ENCODE measurements at places on chromosomes 1 and 21. TPM values are rescaled to one million over a fixed set of nuclear protein-coding genes. Genes with fewer than 3 reads are reported as not detected.

DNA sequence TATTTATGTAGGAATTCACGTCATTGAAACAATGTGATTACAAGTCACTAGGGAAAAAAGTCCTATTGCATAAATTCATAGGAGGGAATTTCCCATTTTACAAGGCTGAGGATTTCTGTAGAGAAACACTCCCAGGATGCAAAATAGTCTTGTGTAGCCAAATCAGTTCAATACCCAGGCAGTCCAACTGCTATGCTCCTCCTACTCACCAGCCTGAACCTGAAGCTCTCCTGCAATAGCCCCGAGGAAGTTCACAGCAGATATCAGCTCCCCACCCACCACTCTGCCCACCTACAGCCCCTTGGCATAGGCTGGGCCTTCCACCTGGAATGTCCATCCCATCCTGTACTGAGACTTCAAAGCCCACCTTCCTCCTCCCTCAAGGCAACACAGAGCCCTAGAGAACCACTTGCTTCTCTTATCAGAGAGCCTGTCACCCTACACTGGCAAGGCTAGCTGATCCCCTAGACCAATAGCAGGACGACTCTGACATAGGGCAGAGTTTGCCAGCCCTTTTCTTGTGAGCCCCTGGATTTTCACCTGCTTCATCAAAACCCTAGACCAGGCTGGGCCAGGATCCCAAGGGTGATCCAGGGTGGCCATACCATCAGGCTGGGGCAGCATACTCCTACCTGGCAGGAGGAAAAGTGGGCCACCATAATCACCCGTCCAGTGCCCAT lies 1.5 kb downstream of the LSS start:
- no peak for DNase-seq

GRCh38 chr1:1164361-1164700 lies 9.3 kb upstream of the TTLL10 start:
- DNase-seq = no peak

DNA sequence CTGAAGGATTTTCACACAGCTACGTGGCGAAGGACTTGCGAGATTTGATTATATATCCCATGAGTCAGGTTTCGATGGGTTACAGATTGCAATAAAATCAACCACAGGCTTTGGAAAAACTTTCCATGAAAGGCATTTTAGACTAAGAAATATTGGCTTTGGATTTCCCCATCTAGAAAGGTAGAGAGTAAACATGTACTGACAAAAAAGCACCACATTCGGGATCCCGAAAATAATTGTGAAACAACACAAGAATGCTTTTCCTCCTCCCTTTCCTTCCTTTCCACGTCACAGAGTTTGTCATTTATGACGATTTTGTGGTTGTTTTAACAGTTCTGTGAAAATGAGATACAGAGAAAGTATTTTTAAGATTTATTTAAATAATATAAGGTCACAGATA lies 38.5 kb downstream of the TGFB2 start:
- no peak for DNase-seq

DNA sequence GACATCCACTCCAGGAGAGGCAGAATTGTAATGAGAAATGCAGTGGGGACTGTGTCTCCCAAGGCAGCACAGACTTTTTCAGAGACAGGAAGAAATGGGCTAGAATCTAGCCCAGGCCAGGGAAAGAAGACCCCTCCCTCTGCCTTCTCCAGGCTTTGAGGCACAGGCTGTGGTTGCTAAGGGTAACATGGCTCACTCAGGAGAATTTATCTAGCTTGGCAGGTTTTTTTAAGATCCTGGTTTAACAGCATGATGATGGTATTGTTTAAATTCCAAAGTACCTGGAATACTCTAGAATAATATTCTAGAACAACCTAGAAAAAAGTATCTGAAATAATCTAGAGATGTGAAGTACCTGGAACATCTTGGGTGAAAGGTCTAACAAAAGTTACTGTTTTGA lies 125.6 kb downstream of the URB2 start:
- DNase-seq = no peak

- no peak for DNase-seq
Observed at GRCh38 chr21:46553993-46554392, 50.9 kb downstream of the S100B start.

- DNase-seq = no peak
Observed at GRCh38 chr1:154517661-154518060, 15.4 kb upstream of the SHE start.

DNA sequence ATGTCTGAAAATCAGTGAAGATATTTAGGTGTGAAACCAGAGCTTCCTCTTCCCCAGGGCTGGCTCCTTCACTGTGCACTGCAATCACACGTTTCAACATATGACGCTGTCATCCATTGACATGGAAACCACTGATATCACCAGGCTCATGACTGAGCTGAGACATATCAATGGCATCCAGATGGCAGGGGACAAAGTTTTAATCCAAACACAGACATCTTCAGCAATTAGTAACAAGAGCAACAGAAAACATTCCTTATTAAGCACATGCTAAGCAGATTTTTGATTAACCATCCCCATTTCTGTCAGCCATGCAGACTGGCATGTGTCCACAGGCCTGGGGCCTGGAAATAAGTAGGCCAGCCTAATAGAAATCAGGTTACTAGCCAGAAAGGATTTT lies 108.0 kb upstream of the ADAR start:
- no peak for DNase-seq

DNA sequence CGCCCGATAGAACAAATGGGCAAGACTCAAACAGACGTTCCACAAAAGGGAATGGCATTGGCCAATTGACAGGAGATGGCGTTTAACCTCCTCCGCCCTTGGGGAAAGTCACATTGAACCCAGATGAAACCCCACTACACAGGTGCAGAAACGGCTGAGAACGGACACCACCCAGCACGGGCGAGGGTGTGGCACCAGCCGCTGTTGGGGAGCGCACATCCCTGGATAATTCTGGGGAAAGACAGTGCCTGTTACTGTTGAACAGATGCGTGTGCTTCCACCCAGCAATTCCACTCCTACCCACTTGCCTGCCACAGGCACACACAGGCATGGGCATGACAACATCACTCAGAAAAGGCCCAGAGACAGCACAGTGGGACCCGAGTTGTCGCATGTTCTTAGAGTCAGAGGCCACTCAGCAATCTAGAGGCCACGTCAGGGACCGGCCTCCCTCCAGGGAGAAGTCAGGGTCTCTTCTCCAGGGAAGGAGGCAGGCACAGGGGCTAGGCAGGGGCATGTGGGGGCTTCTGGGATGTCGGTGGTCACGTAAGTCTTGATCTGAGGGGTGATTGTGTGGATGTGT lies 15.2 kb downstream of the PRXL2B start:
- peak; percentile 4 for DNase-seq

GRCh38 chr1:27689423-27690173 lies 17.6 kb upstream of the IFI6 start:
- DNase-seq = no peak

DNA sequence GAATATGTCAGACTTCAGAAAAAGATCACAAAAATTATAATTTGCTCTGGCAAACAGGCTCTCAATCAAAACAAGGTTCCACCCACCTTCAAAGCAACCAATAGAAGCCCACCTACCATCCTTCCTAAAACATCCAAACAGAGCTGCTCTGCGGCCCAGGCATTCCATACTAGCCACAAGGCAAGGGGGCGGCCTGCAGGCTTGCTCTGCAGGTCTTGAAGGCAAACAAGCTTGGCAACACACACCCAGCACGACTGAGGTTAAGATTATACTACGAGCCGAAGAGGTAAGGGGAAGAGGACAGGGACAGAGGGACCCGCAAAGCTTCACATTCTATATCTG lies 207.3 kb downstream of the SLC45A1 start:
- no peak for DNase-seq

GRCh38 chr1:244349103-244349531 lies 102.6 kb downstream of the ADSS2 start:
- DNase-seq = no peak

DNA sequence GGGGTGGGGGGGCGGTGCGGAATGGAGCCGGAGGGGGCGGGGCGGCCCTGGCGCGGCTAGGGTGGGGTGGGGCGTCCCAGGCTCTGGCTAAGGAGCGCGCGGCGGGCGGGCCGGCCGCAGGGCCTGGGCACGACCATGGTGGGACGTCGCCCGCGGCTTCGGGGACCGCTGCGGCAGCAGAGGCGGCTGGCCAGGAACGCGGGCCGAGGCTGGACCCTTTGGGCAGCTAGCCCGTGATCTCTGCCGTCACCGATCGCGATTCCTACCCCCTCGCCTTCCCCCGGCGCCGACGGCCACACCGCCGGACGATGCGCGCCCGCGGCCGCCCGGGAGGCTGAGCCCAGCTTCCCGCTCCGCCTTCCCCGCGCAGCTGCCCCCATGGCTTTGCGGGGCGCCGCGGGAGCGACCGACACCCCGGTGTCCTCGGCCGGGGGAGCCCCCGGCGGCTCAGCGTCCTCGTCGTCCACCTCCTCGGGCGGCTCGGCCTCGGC lies at the start of gene MAP3K21:
MAP3K21 (plus strand) TSS at position 74 of the 491 bp plus-strand sequence; CDS start at position 379, 305 bp downstream.
- no peak for DNase-seq

DNA sequence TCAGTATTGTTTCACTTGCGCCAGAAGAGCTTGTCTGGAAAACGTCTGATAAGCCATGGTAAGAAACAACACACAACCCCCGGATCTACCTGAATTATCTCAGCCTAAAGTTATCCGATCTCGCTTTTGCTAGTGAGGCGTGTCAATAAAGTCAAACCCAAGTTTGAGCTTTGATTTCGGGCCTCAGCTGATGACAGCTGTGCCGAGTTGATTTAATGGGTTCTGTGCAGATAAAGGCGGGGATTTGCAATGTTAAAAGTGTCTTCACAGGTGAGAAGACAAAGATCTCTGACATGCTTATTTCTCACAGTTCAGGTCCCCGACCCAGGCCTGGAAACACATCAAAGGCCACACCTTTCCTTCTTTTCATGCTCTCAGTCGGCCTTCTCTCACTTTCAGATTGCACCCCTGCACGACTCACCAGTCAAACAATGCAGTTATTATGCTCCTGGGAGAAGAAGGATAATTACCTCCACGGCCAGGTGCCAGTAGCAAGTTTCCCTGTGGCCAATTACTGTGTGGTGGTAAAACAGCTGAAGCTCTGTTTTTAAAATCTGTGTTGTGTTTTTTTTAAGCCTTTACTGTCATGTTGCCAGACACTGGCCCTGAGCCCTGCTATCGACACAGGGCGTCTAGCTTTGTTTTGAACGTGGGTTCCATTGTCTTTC lies 245.3 kb upstream of the RUNX1 start:
- DNase-seq = no peak

GRCh38 chr21:45019887-45020537 lies 54.4 kb upstream of the ADARB1 start:
- no peak for DNase-seq

DNA sequence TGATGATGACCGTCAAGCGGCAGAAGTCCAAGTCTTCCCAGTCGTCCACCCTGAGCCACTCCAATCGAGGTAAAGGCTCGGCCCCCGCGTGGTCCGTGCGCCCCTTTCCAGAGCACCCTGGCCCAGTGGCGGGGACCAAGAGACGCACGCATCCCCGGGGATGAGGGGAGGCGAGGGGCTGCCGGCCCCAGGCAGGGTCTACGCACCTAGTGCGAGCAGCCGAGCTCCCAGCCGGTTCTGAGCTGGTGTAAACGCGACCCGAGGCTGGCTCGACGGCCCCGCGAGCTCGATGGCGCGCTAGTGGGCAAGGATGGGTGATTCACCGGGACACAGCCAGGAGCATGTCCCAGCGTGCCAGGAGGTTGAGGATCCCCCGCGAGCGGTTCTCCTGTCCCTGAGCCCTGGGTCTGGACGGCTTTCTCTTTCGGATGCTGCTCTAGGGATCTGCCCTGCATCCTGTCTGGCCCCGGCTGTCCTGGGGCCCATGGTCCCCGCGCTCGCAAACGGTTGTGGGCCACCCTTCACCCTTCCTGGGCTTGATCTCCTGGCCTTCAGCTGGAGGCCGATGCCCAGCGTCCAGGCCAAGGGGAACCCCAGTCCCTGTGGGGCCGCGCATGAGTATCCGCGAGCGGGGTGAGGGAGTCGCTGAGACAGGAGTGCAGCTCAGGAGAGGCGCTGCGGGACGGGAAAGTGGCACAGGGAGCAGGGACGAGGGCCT lies 689 bp downstream of the PKP1 start:
- no peak for DNase-seq

DNA sequence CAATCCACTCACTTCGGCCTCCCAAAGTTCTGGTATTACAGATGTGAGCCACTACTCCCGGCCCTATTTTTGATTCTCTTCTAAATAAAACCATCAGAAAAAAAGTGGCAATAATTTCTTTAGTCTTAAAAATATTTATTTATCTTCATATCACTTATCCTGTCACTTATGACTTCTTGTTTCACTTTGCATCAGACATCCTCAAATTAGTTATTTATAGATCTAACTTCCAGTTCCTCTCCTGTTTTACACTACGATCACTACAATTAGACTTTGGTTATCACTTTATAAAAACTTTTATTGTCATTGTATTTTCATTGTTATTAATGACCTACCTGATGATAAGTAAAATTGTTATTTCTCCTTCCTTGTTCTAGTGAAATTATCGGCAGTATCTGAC lies 783.4 kb upstream of the BRINP3 start:
- DNase-seq = no peak

DNA sequence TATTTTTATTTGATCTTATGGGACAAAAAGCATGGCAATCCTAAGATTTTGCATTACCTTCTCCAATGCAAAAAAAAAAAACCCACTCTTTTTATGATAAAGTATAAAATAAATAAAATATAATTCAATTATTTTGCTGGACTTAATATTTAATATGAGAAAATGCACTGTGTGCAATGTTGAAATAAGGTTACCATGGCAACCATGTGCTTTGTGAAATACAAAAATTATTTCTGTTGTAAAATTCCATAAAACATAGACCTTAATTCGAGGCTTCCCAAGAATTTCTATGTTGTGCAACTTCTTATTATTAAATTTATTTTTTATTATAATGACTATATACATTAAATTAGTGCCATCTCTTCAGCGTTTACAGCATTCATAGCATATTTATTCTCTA lies 989.5 kb downstream of the MRPL39 start:
- DNase-seq = no peak

DNA sequence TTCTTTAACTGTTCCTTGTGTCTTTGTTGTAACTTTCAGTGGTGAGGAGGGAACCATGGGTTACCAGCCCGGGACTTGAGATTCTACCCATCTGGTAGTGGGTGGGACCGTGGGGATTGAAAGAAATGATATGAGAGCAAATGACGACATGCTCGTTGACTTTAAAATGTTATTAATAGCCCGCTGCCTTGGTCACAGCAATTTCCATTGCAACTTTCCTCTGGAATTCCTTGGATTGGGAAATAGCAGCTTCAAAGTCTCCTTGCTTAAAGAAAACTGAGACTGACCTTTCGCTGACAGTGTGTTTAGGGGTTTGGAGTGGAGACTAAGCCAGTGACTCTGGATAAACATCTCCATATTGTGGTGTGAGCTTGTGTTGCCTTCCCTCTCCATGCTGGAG lies 44.2 kb upstream of the MARK1 start:
- DNase-seq = peak; percentile 6

The GSTM5 gene
- total RNA-seq = 2.4 TPM

The TRNP1 gene
- total RNA-seq = 15.0 TPM

The MCOLN3 gene
- total RNA-seq = 6.6 TPM

The C1orf210 gene
- not detected for total RNA-seq

The OR2T33 gene
- not detected for total RNA-seq

The NCF2 gene
- total RNA-seq = 21.0 TPM

The ZNF669 gene
- 8.6 TPM for total RNA-seq

The GBP7 gene
- not detected for total RNA-seq

The RAB3B gene
- not detected for total RNA-seq

The KRTAP13-2 gene
- not detected for total RNA-seq

The PEX11B gene
- 28.0 TPM for total RNA-seq

The SLC44A5 gene
- total RNA-seq = not detected

Measured in tibial nerve (tissue), 4 donors.